ENCODE measurements at places on chromosomes 16 and 17. TPM values are rescaled to one million over a fixed set of nuclear protein-coding genes. Genes with fewer than 3 reads are reported as not detected.

- DNase-seq, result no peak
Observed at GRCh38 chr16:47054306-47054705, 80.8 kb upstream of the DNAJA2 start.

DNA sequence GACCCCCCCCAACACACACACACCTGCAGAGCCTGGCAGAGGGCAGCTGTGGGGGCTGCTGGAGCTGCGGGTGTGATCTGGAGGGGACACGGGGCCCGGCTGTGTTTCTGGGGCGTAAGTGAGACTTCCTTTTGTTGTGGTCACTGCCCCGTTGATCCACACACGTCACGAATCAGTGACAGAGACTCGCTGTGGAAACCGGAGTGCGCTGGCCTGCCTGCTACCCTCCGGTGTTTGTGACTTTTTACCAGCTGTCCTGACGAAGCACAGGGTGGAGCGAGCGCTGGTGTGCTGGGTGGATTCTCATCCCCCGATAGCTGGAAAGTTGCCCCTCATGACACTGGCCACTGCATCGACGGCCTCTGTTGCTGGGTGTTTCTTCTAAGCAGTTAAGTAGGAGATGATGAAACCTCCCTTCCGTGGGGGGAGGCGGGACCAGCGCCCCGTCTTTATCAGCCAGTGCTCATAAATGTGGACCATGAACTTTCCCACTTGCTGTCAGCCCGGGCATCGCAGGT is 2.3 kb downstream of the METRNL start:
- no peak for DNase-seq

GRCh38 chr17:41360296-41360995 is 9.2 kb downstream of the KRT33B start:
- DNase-seq, result peak; percentile 86

Gene ZNF768
- 16.7 TPM for total RNA-seq

- DNase-seq, result no peak
Observed at GRCh38 chr17:78559749-78560368, 17.3 kb downstream of the DNAH17 start.

- no peak for DNase-seq
Observed at GRCh38 chr17:46730679-46731078, 87.8 kb downstream of the WNT3 start.

Measured in Daoy (cell line).